RPMI7951 (cell line): ENCODE measurements at places on chromosomes 1 and 21. TPM values are rescaled to one million over a fixed set of nuclear protein-coding genes. Genes with fewer than 3 reads are reported as not detected.

The NBPF4 gene
- total RNA-seq = 0.60 and 0.88 TPM in 2 replicates

The AADACL4 gene
- not detected in 2 replicates for total RNA-seq

The DYNLT5 gene
- total RNA-seq = not detected in 2 replicates

The B3GALT5 gene
- 0.39 and 0.72 TPM in 2 replicates for total RNA-seq

The GUCA2A gene
- not detected in 2 replicates for total RNA-seq

The TAL1 gene
- total RNA-seq = not detected in 2 replicates

The OR10K2 gene
- not detected in 2 replicates for total RNA-seq
